Activated naive CD4-positive, alpha-beta T cell treated with anti-CD3 and anti-CD28 coated beads, Interleukin-2, amount 50 U/mL, for 16 hours (primary cell): ENCODE measurements at places on chromosomes 4 and X.

- DNase-seq: peak; percentile 16
Observed at GRCh38 chrX:23952984-23953907, 45.4 kb downstream of the CXorf58 start.

DNA sequence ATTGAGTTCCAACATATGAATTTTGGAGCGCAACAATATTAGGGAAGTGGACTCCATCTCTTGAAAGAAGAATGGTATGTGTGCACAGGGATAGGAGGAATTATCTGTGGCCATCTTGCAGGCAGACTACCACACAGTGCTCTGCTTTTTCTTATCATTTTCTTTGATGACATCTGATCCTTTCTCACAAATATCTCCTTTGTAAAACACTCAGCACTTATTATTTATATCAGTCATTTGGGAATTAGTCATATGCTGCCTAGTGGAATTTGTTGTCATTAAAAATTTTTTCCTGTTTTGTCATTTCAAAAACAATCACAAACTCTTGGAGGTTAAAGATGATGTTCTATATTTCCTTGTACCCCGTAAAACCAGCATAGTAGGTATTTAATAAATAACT is 444.3 kb upstream of the ATOH1 start:
- DNase-seq: no peak

GRCh38 chr4:152369203-152369901 is 166.5 kb downstream of the FBXW7 start:
- DNase-seq: no peak

GRCh38 chrX:41591906-41592305 is 96.9 kb upstream of the GPR34 start:
- no peak for DNase-seq

DNA sequence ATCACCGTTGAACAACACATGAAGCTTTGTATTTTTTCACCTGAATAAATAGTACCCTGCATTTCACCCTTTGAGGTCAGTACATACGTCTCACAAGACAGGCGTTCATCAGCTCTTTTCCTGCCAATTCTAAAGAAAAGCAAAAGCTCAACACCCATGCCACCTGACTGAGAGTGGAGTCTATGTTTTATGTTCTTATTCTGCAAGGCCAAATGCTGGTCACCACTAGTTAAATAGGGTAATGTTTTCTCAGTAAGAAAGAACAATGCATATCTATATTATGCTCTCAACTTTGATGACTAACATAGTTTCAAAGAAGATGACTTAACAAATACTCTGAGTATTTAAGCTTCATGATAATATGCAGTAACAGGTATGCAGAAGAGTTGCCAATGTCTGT is 336.3 kb upstream of the BMP3 start:
- DNase-seq: no peak

GRCh38 chrX:103535206-103535605 is 15.9 kb upstream of the RAB40A start:
- no peak for DNase-seq

DNA sequence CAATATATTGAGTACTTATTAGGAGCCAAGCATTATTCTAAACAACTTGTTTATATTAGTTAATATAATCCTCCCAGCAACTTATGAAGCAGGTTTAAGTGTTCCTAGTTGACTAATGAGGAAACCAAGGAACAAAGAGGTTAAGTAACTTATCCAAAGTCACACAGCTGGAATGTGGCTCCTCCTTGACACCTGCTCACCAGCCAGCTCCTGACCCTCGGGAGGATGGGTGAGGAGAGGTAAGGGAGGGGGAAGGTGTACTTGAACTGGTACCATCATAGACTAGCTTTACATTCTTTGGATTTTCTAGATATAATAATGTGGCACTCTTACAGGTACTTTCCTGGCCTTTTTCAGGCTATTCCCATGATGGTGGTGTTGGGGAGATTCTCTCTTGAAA is 50.7 kb downstream of the ARHGEF38 start:
- DNase-seq: no peak
